ENCODE measurements at places on chromosomes 16 and 17.
A peak's percentile ranks its signal among the peaks of the same experiment; 100 is the strongest.

- DNase-seq, result no peak
Measured at GRCh38 chr17:7806587-7806986, 27.4 kb upstream of the KDM6B start.

DNA sequence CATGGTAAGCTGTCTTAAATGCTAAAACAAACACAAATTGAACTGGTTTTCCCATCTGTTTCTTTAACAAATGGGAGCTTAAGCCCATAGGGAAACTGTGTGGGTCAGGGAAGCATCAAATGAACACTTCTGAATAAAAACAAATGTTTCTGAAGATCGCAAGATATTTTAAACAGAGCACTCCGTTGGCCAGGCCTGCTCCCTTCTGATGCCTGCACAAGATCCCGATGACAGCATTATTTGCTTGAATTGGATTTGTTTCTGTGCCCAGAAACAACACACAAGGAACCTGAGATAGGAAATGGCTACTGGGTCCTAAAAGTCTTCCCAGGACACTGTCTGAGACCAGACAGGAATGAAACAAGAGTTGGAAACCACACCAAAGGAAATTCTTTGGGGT, 425.8 kb upstream of the ZFHX3 start:
- DNase-seq, result no peak

- DNase-seq, result no peak
Measured at GRCh38 chr16:3590736-3591435, 13.7 kb upstream of the NLRC3 start.

GRCh38 chr16:68022278-68022727, 729 bp downstream of the DDX28 start:
- no peak for DNase-seq

DNA sequence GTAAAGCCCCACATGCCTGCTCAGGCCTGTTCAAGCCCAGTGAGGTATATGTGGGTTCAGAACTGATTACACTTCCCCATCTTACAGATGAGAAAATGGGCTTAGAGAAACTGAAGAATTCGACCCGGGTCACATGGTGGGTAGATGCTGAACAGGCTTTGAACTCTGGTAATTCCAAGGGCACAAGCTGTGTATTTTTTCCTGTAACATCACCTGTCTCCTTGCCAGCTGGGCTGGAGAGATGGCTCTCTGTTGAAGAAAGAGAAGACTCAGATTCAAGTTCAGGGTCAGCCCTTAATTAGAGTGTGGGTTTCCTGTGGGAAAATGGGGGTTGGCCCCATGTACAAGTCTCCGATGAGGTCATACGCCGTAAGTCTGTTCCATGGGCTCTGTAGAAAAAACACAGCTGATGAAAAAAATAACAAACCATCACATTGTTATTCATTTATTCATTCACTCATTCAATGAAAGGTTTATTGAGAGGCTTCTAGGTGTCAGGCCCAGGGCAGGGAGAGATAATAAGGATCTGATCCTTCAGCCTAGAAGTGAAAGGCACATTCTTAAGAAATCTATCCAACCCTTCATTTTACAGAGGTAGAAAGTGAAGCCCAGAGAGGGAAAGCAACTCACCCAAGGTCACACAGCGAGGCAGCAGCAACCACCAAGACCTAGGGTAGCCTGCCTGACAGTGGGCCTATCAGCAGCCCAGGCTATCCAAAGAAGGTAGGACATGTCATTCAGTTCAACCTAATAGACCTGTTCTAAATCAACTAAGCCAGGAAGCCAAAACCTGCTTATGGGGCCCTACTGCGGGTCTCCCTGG, 482.8 kb downstream of the SOX9 start:
- no peak for DNase-seq

- no peak for DNase-seq
Measured at GRCh38 chr16:2473446-2473926, 1.4 kb upstream of the TBC1D24 start.

- no peak for DNase-seq
Measured at GRCh38 chr17:65707780-65708179, 146.3 kb upstream of the AXIN2 start.

DNA sequence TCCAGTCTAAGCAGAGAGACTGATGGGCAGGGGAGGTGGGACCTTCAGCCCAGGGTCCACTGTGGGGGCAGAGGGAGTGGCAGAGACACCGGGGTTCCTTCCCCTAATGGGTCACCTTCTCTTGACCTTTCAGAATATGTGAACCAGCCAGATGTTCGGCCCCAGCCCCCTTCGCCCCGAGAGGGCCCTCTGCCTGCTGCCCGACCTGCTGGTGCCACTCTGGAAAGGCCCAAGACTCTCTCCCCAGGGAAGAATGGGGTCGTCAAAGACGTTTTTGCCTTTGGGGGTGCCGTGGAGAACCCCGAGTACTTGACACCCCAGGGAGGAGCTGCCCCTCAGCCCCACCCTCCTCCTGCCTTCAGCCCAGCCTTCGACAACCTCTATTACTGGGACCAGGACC, 2.8 kb downstream of the MIEN1 start:
- DNase-seq, result no peak

- no peak for DNase-seq
Measured at GRCh38 chr16:77963185-77964044, 58.9 kb upstream of the CLEC3A start.

DNA sequence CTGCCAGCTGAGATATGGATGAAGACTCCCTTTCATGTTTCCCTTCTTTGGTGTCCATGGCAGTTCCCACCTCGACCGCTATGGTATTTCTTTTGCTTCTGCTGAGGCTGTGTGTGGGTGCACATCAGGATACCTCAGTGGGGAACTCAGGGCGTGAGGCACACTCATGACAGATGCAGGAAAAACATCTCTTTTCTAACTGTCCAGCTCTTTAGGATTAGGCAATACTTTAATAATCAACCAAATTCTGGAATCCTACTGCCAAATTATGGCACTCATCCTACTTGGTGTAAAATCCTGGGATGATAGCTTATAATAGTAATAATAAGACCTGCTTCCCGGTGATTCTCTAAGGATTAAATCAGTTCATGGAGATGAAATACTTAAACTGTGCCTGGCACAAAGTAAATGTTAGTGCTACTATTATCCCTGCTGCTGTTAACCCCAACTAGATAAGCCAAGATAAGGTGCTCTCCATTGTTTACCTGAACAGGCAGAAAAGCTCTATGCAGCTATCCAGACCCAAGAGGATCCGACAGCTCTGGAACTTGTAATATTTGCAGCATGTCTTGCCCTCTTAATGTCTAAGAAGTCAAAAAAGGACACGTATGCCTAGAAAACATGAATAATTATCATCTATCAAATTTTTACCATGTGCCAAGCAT, 543.3 kb downstream of the WWOX start:
- no peak for DNase-seq

DNA sequence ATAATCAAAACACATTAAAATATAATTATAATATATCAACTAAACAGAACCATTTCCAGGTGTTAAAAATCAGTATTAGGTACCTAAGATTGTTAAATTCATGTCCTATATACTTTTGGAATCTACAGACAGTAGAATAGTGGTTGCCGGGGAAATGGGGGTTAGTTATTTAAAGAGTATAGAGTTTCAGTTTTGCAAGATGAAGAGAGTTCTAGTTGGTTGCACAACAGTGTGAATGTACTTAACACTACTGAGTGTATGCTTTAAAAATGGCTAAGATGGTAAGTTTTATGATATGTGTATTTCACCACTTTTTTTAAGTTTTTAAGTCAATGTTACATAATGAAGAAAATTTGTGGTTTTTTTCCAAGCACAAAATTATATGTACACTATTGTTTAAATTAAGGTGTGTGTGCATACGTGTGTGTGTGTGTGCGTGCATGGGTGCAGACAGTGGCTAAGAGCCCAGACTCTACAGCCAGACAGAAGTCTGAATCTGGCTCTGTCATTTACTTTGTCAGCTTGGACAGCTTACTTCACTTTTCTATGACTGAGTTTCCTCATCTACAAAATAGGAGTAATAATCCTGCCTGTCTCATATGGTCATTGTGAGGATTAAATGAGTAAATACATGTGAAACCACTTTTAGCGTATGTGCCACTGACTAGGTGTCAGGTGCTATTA, 25.3 kb upstream of the PHAF1 start:
- no peak for DNase-seq

- DNase-seq, result no peak
Measured at GRCh38 chr16:4385789-4386450, 14.3 kb downstream of the VASN start.

DNA sequence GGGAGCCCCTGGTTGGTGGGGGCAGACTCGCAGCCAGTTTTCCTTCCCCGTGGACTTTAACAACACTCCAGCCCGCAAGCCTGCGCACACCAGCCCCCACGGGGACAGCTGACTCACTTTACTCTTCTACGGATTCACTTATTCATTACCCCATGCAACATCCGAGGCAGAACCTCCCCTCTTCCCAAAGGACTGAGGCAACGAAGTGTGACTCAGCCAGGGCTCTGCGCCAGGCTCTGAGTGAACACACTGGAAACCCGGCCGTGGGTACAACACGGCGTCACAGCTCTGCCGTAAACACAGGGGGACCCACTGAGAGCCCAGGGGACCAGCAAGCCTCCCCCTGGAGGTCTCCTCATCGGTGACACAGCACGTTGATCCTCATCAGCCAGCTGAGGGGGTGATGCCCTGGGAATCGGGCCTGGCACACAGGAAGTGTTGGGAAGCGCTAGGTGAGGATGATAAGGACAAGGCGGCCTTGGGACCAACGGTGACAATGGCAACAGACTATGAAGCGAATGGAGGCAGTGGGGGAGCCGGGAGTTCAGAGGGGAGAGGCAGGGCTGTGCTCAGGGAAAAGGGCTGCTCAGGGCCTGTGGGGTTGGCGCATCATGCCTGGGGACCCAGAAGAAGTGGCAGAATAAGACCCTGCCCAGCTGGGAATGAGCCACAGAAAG, 14.6 kb downstream of the COTL1 start:
- no peak for DNase-seq

GRCh38 chr16:152141-153128, at the start of gene HBZ:
TSS of gene HBZ (plus strand) at chr16:152644. CDS start at chr16:152910, 266 bp downstream.
- no peak for DNase-seq

DNA sequence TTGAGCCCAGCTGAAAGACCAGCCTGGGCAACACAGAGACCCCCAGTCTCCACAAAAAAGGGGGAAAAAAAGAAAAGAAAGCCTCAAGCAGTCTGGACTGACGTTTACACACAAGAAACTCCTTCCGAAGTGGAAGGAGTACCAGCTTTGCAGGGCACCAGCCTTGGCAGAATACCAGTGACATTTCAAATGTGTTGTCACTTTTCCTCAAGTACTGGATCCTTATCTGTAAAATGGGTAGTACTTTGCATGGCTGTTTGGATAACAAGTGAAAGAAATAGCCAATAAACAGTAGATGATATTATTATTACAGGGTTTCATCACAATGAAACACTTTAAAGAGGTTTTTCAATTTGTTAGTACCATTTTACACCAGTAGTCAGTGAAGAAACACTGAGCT, 14.2 kb downstream of the YWHAE start:
- no peak for DNase-seq

- DNase-seq, result no peak
Measured at GRCh38 chr17:13128676-13129075, 110.8 kb upstream of the ELAC2 start.

GRCh38 chr16:88010968-88011483, 59.8 kb downstream of the BANP start:
- DNase-seq, result no peak

- no peak for DNase-seq
Measured at GRCh38 chr17:27259356-27259755, 34.6 kb upstream of the WSB1 start.

DNA sequence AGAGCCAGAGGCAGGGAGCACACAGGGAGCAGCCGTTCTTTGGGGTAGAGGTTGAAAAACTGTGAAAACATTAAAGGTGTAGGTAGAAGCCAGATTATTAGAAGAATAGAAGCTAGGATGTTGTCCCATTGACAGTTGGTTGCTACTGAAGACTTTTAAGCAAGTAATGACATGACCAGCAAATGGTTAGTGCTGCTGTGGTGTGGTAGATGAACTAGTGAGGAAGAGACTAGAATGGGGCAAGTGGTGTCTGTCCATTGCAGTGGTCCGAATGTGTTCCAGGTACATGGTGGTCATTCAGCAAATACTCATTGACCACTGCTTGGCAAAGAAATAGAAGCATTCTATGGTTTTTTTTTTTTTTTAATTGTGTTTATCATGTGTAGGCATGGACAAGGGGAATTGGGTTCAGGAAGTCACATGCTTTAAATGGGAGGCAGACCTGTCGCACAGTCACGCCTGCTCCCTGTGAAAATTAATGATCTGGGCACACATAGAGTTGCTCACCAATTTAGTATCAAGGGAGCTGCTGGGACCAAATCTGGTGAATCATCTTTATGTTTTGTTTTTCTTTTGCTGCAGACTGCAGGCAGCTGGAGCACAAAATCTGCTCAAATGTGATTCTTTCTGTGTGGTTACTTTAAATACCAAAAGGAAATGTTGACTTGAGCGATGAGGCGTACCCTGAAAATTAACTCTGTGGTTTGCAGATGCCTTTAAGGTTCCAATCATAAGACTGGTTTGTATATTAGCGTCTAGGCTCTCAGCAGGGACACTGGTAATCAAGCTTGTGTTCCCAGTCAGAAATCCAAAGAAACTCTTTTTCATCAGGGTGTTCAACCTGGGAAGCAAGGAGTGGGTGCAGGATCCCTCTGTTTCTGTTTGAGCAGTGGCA, 30.7 kb downstream of the YPEL2 start:
- DNase-seq, result no peak

- no peak for DNase-seq
Measured at GRCh38 chr17:42782166-42783061, 2.0 kb downstream of the WNK4 start.

DNA sequence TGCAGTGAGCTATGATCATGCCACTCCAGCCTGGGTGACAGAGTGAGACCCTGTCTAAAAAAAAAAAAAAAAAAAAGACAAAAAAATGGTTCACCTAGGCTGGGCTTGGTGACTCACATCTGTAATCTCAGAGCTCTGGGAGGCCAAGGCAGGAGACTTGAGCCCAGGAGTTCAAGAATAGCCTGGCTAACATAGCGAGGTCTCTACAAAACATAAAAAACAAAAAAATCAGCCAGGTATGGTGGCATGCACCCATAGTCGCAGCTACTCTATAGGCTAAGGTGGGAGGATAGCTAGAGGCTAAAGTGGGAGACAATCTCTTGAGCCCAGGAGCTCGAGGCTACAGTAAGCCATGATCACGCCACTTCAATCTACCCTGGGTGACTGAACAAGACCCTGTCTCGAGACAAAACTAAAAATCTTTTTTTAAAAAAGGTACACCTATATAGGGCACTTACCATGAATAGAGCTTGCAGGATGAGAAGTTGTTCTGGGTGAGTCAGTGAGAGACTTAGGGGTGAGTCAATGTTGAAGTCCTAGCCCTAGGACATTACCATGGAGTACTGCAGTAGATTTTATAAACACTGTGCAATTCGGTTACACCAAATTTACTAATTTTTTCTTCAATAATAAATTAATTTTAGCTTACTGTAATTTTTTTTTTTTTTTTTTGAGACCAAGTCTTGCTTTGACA, 19.0 kb downstream of the USP32 start:
- no peak for DNase-seq

- peak; percentile 37 for DNase-seq
Measured at GRCh38 chr16:7584561-7584960, 251.9 kb downstream of the RBFOX1 start.

All from NCI-H1105 treated with DMSO at 0.1 percent for 48 hours (cell line).